ENCODE measurements at places on chromosomes 11 and 22.

- no peak for DNase-seq
Measured at GRCh38 chr11:130418210-130418609, 10.2 kb downstream of the ADAMTS8 start.

GRCh38 chr11:36116161-36116560 lies 172.3 kb downstream of the LDLRAD3 start:
- DNase-seq = no peak

DNA sequence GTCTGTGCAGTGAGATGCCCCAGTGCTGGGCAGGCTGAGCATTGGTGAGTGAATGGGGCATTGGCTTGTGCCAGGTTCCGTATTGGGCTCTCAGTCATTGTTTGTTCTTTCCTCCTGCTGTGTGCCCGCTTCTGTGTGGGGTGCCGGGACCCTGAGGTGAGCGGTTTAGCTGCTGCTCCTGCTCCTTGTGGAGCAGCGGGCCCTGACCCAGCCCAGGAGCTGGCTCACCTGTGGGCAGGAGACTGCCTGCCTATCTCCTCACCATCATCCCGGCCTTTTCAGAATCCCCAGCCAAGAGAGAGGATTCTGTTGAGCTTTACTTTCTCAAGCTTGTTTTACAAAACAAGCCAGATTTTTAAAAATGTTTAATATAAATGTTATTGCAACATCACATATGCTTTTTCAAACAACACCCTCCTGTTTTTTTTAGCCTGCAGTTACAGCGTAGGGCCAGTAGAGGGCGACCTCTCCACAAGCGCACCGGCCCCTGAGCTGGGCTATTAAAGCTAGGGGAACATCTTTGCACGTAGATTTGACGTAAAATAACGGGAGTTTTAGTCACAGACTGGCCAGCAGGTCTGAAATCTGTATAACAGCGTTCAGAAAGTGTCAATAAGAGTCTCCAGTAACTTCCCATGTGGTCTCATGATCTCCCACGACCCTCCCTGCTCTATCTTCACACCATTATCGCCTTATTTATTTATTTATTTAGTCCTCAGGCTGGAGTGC lies 25.1 kb upstream of the RELT start:
- DNase-seq = peak; percentile 64

DNA sequence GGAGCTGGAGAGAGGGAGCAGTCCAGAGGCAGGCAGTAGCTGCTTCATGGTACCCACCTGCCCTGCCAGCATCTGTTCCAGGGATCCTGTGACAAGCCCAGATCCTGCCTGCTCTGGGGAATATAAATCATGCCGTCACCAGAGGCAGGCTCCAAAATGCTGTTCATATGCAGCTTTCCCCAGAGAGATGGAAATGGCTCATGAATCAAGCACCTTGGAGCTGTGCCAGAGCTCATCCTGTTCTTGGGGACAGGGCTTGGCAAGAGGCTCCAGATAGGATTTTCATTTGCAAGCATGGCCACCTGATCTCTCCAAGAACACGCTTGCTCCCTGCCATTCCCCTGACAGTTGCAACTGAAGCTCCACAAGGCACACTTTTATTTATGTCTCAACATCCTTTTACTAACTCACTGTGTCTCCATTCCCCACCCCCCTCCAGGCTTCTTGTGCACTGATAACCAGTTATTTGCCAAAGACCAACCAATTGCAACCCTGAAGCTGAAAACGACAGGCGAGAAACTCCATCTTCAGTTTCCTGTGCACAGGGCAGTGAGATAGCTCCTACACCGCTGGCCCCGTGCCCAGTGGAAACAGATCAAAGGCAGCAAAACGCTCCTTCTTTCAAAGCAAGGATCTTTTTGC lies 115.8 kb upstream of the PITPNB start:
- DNase-seq = peak; percentile 90

- peak; percentile 20 for DNase-seq
Measured at GRCh38 chr11:19713196-19714021, 772 bp downstream of the NAV2 start.
